ENCODE measurements at places on chromosomes 12 and 14.

GRCh38 chr12:124792961-124793441 lies 70.7 kb downstream of the SCARB1 start:
- DNase-seq, result peak; percentile 46

DNA sequence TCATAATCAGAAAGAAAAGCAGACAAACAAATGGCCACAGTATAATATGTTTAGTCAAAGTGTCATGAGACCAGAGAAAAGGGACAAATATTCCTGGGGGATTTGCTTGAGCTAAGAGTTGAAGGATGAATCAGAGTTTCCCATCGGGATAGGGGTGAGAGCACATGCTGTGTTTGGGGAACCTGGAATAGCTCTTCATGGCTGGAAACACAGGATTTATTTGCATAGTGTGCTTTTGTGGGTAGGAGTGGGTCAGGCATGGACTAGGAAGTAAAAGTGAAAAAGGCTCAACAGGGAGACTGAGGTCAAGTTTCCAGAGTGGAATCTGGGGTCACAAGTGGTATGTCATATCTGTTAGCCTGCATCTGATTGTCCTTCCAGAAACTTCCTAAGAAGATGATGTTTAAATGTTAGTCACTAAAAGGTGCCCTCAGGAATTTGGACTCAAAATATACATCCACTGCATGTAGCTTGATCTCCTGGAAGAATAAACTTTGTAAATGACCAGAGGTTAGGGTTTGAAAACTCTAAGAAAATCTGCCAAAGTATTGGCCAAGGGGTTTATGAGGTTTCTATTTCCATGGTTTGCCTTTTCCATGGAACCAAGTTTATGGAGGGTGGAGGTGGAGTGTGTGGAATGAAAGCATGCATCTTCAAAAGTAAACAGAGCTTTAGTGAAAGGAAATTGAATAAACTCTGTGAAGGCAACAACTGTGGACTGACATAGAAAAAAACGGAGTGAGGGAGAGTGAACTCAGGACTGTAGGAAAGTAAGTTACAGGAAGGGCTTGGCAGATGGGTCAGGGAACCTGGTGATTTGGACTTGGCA lies 344.6 kb downstream of the C12orf75 start:
- DNase-seq, result no peak

DNA sequence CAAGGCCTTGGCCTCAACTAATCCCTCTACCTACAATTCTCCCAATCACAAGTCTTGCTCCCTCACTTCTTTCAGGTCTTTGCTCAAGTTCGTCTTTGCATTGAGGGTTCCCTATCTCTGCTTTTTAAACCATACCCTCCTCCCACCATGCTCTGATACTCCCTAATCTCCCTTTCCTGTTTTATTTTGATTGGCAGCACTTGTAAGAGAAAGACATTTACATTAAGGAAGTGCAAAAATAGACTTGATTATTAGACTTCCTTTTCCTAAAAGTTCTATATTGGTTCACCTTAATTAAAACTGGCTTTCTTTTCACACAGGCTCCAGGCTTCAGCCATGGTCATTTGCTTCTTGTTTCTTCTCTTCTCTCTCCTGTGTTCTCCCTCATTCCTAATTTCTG lies 18.3 kb upstream of the WIF1 start:
- DNase-seq, result no peak

GRCh38 chr12:75322464-75322863 lies 7.7 kb downstream of the CAPS2 start:
- peak; percentile 33 for DNase-seq

GRCh38 chr14:51145246-51145645 lies 50.3 kb upstream of the TRIM9 start:
- no peak for DNase-seq

GRCh38 chr12:129383956-129384355 lies 519.9 kb downstream of the TMEM132D start:
- no peak for DNase-seq

DNA sequence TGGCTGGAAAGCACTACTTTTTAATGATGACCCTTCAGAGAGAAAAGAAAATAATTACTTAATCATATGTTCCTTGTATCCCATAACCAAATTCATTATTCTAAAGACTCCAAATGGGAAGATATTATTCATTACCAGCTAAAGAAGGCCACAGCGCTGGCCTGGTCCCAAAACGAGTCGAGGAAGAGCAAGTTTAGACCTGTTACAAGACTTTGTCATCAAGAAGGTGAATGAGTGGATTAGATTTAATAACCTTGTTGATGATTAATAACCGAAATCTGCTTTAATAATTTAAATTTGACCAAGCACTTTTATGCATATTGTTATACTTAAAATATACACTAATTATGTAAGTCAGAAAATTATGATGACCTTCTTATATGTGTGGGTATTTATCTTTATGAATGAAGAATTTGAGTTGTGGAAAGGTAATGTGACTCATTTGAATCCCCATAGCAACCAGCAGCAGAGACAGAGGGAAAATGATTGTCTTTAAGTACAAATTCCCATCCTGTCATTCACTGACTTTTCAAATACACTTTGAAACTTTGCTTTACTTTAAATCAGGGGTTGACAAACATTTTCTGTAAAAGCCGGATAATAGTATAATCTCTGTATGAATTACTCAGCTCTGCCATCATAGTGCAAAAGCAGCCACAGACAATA lies 200.3 kb upstream of the NPAS3 start:
- DNase-seq, result no peak

- no peak for DNase-seq
Observed at GRCh38 chr12:13367973-13368372, 171.4 kb downstream of the EMP1 start.

DNA sequence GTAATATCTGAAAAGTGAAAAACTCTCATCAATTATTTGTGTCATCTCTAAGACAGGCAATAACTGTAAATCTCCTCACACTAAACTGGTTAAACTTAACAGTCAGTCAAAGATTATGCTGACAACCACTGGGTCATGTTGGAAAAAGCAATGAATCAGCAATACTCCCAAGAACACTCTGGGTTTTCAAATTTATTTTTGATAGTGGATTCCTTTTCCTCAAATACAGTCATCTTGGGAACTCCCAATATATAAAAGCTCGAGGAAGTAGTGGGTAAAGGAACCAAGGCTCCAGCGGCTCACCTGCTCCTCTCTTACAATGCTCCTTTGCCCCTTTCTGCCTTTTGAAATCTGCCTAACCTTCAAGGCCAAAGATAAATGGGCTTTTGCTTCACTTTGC lies 70.0 kb downstream of the ARMH4 start:
- DNase-seq, result peak; percentile 4

- no peak for DNase-seq
Observed at GRCh38 chr12:27964123-27964522, 8.4 kb downstream of the PTHLH start.

DNA sequence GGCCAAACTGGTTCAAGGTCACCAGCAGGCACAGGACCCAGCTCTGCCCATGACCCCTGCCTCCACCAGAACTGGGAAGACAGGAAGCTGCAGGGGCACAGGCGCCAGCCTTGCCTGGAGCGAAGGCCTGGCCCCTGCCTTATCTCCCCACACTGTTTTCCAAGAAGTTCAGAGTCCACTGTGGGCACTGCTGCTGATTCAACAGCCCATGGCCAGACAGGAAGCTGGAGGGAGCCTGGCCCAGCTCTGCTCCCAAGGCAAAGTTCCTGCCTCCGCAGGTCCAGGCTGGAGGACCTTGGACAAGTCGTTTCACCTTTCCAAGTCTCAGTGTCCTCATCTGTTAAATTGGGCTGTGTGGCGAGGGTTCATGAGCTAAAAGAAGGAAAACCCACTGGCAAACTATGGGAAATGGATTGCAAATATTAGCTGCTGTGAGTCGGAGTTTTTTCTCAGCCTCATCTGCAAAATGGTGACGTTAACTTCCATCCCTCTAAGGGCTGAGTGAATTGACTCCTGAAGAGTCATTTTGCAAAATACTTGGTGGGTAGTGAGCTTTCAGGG lies 1.2 kb downstream of the PHETA1 start:
- peak; percentile 12 for DNase-seq

DNA sequence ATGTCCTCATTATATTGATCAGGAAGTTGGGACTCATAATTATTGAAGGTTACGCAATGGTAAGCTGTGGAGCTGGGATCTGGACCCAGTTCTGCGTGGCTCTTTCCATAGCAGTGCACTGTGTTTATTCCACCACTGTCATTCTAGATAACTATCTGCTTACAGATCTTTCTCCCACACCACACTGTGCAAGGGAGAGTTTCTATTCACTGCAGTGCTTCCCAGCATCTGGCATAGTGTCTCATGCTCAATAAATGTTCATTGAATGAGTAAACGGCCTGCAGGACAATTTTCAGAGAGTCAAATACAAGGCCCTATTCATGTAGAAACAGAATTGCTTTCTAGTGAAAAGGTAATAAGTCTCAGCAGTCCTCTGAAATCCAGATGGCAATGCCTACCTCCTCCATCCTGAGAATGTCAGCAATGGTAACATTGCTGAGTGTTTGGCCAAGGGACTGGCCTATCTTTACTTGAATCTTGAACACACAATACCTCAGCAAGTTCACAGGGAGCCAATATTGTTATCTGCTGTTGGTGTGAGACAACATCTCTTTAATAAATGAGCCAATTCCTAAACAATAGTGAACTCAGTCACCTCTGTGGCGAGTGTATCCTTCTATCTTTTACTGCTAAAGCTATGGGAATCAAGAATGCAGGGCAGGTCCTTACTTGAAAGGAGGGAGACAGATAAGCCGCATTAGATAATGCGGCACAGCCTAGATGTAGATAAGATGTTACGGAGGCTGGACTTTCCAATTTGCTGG lies 332.4 kb upstream of the PRICKLE1 start:
- no peak for DNase-seq

DNA sequence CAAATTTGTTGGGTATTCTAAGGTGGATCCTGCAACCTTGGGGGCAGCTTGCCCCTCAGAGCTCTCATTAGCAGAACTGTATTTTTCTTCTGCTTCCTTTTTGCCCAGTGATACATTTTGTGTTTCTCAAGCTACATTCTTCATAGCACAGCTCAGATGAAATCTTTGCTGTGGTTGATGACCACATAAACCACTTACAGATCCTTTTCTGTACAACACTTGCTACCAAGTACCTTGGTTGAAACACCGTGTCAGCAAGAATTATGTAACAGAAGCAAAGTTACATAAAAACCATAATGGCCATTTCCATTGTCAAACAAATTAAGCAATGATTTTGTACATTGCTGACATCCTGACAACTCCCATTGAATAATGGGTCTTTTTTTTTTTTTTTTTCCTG lies 9.7 kb upstream of the PLBD1 start:
- peak; percentile 4 for DNase-seq

DNA sequence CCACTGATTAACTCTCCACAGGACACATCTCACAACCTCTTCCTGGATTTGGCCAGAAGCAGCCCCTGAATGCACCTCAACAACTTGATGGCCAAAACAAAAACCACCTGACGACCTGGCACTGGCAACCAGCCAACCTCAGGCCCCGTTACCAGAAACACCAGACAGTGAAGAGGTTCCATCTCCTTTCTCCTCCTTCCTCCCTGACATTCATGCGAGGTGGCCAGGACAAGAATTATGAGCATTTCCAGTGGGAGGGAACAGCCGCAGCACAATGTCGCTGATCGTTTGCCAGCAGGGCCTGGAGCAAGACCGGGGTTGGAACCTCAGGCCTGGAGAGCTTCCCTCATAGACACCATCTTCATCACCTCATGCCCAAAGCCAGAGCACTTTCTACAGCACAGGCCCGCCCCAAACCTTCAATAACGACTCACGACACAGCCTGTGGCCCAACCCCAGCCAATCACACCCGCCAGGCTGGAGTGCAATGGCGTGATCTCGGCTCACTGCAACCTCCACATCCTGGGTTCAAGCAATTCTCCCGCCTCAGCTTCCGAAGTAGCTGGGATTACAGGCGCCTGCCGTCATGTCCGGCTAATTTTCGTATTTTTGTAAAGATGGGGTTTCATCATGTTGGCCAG lies 48.7 kb downstream of the CCDC88C start:
- DNase-seq, result no peak

DNA sequence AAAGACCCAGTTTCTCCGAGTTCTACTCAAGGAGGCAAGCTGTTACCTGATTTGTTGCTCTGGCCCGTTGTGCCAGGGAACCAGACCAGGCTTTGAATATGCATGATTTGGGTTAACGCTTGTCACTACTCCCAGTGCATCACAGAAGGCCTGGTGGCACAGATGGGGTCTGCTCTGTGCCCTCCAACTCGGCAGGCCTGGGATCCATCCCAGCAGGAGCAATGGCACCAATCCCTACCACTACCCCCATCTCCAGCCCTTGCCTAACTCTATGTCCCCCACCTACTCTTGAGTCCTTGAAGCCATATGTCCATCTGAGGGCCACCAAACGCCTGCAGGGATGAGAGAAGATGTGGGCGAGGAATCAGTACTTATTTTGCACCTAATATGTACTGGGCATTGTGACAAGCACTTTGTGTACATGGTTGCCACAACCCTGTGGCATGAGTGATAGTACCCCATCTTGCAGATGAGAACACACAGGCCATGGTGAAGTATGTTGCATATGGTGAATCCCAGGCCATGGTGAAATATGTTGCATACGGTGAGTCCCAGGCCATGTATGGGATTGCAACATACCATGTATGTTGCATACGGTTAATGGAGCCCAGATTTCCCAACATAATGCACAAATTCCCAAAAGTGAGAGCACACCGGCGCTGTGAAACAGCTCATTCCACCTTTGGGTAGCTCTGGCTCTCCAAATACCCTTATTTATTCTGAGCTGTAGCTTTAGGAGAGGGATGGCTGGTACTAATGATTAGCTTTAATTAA lies 102.7 kb downstream of the NTF3 start:
- DNase-seq, result no peak

GRCh38 chr12:16291032-16291431 lies 13.5 kb upstream of the SLC15A5 start:
- no peak for DNase-seq

GRCh38 chr12:120755269-120755668 lies 29.6 kb downstream of the ACADS start:
- DNase-seq, result no peak

- DNase-seq, result no peak
Observed at GRCh38 chr14:102749393-102750305, 27.6 kb upstream of the TRAF3 start.

DNA sequence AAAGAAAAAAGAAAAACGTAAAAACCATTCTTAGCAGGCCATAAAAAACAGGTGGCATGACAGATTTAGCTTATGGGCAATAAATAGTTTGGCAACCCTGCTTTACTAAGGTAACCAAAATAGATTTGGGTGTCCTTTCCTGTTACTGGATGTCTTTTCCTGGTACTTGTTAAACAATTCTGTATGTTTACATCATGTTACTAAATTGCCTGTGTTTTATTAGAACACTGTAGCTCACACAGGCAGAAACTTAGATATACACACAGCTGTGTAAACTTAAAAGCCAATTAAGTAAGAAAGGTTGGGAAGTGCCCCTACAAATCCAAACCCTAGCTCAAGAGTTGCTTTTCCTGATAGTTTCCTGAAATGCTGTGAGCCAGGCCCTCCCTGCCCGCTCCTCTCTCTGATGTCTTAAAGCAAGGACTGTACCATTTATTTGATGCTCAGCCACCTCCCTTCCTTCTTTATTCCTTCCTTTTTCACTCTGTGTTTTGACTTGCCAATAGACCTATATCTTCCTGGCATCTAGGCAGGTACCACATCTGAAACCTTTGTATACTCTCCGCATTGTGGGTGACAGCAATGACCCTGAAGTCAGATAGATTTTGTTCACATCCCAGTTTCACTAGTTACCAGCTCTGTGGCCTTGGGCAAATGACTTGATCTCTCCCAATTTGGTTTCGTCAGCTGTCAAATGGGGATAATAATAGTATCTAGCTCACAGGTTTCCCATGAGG lies 3.7 kb upstream of the CAMKK2 start:
- DNase-seq, result no peak

- DNase-seq, result peak; percentile 94
Observed at GRCh38 chr12:27667540-27667939, 28.7 kb upstream of the REP15 start.

GRCh38 chr12:121430833-121431415 lies 31.0 kb downstream of the RNF34 start:
- DNase-seq, result no peak

- DNase-seq, result no peak
Observed at GRCh38 chr12:131138638-131139362, 185.1 kb downstream of the ADGRD1 start.

Data from brain microvascular endothelial cell (primary cell).